ENCODE measurements at places on chromosomes 3 and 15. TPM values are rescaled to one million over a fixed set of nuclear protein-coding genes. Genes with fewer than 3 reads are reported as not detected.

DLEC1 gene
- total RNA-seq, result 0.33 TPM

NR2E3 gene
- total RNA-seq, result not detected

ERC2 gene
- 1.4 TPM for total RNA-seq

- no peak for DNase-seq
These were observed 38.0 kb downstream of the APBA2 start for GRCh38 chr15:28923726-28924280.

DNA sequence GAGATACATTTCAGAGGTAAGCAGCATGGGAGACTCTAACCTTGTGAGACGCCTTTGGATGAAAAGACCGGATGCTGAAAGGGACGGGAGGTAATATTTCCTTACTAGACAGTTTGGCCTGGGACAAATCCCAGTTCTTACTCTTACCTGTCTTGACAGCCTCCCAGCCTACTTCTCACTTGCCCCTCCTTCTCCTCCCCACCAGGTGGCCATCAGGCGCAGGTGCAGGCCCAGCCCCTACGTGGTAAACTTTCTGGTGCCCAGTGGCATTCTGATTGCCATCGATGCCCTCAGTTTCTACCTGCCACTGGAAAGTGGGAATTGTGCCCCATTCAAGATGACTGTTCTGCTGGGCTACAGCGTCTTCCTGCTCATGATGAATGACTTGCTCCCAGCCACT is 6.3 kb downstream of the HTR3D start:
- DNase-seq, result no peak

- no peak for DNase-seq
These were observed 72.3 kb downstream of the DAPK2 start for GRCh38 chr15:63974021-63974420.

DNA sequence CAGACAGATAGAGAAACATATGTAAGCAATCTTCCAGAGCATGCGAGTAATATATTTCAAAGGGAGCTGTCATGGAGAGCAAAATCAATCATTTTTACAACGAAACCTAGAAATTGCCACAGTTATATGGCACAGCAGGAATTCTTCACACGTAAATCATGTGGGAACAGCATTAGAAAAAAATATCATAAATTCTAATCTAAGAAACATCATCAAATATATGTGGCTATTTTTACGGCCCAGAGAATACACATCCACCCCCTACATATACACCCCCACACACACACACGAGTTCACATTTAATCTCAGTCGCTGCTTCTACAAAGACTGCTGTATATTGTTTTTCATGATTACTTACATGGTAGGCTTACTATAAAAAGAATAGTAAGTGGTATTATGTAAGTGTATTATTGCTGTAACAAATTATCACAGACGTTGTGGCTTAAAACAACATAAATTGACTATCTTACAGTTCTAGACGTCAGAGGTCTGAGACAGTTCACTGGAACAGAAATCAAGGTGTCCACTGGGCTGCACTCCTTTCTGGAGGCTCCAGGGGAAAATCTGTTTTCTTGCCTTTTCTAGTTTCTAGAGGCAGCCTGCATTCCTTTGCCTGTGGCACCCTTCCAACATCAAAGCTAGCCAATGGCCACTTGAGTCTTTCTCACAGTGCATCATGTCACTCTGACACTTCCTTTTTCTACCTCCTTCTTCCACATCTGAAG is 363.3 kb downstream of the ULK4 start:
- no peak for DNase-seq
